Fibroblast of mammary gland (primary cell): ENCODE measurements at places on chromosomes 12 and 14.
A peak's percentile ranks its signal among the peaks of the same experiment; 100 is the strongest.

DNA sequence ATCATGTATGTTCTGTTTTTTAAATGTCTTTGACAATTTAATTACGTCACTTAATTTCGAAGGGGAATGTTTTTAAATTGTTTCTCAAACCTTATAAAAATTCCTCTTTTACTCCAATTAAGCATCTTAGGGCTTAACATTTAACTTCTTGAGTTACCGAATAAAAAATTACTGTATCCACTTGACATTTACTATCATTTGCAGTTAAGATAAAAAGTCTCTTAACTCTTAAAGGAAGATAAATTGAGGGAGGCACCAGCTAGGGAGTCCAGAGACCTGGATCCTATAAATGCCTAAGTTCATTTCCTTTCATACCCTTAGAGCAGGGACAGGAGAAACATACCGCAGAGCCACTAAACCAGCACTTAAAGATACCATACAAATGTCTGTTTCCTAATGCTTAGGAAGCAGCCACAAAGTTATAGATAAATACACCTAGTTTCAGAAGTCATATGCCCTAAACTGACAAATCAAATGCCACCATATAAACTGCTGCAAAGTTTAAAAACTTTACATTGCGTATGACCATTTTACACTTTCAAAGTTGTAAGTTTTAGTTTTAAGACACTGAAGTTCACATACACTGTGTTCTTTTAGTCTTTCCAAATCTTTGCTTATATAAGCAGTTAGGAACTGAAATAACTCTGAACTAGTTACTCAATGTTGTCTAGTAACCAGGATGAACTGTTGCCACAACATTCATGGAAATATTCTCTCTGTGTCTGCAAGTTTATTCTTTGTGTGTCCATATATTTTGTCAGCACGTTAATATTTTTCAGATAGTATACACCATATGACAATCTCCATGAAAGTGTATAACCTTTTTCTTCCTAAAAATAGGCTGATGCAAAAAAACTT, 71.2 kb downstream of the GALNT4 start:
- peak; percentile 64 for DNase-seq

GRCh38 chr12:124130691-124131591, 157.9 kb downstream of the ZNF664 start:
- no peak for DNase-seq

DNA sequence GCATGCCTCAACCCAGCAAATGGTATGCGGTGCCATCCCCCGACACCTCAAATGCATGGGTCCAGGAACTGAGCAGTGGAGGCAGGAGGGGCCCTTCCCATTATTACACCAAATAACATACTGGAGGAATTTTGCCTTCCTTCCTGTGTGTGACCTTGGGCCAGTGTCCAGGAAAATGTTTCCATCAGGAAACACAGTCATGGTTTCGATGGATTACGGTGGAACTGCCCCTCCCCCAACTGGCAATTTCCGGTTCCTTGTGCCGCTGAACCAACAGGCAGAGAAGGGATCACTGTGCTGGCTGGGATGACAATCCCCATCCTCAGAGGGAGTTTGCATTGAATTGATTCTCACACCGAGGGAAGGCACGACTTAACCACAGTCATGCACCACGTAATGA, 9.1 kb upstream of the CDC42BPB start:
- no peak for DNase-seq

GRCh38 chr14:24681056-24681455, 47.1 kb upstream of the GZMB start:
- no peak for DNase-seq

- DNase-seq, result peak; percentile 34
These were observed 941 bp upstream of the PPP1CC start for GRCh38 chr12:110743571-110744093.

GRCh38 chr14:68594737-68595380, 198.0 kb downstream of the ZFP36L1 start:
- no peak for DNase-seq

- peak; percentile 70 for DNase-seq
These were observed 19.0 kb downstream of the KCTD10 start for GRCh38 chr12:109458086-109458485.

DNA sequence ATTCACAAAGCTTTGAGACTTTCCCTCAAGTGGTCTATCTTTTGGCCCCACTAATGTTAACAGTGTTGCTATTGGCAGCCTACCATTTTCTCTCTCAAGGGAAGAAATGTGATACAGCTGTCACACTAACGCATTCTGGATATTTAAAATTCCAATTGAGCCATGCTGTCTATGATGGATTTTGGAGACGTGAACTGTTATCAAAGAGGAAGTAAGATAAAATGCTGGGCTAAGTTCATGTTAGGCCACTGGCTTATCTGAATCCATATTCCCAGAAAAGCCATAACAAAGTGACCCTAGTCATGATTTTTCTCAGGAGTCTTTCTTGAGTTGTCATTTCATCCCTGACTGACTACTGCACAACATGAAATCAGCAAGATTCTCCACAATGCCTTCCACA, 200.2 kb downstream of the PHLDA1 start:
- no peak for DNase-seq
